Stimulated activated CD4-positive, alpha-beta T cell treated with anti-CD3 and anti-CD28 coated beads, Interleukin-12 subunit alpha, Interleukin-12 subunit beta, amount 100 ng/mL, for 48 hours (primary cell): ENCODE measurements at places on chromosomes 1 and 21.

- DNase-seq, result no peak
These were observed 67.5 kb upstream of the PRDX6 start for GRCh38 chr1:173409613-173410012.

DNA sequence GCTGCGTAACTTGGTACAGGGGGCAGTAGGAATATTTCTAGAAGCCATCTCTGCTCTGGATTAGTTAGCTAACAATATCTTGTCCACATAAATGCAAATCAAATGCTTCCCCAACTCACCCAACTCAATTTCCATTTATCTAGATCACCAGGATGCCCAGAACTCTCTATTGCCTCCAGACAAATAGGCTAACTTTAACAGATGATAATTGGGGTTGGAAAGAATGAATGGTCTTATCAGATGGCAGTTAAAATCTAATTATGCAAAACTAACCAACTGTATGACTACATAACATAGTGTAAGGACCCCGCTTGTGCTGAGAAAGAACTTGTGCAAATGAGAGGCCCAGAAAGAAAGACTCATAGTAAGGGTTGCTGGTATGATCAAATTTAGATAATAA, 1024.8 kb downstream of the PLA2G4A start:
- DNase-seq, result no peak

DNA sequence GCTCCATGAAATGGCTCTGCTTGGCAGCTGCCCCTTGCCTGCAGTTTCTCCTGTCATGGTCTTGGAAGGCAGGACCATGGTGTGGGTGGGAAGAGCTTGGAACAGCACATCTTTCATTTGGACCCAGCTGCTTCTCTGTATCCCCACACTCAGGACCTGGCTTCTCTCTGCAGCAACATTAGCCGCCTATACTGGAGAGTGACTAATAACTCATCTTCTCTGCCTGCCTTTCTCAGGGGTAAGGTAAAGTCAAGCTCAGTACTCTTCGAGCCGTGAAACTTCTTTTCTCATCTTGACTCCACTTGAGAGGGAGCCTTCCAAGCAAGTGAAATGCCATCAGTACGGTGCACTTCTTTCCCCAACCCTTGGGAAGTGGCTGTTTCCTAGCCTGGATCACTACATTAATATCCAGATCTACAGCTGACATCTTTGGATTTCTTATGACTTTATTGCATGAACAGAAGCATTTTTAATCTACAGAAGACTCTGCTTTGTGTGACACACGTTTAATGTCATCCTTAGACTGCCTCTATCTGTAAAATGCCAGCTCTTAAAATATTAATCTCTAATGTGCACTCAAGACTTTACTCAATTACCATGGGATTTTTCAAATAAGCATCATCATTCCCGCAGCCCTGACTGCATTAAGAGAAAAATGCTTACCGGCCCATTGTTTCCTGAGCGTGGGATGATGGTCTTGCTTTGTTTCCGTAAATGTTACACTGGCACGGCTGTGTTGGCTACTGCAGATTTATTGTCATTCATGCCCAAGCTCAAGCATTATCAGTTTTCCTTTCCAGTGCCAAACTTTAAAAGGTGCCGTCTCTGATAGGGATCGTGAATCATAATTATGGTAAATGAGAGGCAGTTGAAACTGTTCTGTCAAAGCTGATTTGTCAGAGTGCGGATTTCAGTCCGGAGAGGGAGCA, 242.9 kb downstream of the HHAT start:
- DNase-seq, result no peak

DNA sequence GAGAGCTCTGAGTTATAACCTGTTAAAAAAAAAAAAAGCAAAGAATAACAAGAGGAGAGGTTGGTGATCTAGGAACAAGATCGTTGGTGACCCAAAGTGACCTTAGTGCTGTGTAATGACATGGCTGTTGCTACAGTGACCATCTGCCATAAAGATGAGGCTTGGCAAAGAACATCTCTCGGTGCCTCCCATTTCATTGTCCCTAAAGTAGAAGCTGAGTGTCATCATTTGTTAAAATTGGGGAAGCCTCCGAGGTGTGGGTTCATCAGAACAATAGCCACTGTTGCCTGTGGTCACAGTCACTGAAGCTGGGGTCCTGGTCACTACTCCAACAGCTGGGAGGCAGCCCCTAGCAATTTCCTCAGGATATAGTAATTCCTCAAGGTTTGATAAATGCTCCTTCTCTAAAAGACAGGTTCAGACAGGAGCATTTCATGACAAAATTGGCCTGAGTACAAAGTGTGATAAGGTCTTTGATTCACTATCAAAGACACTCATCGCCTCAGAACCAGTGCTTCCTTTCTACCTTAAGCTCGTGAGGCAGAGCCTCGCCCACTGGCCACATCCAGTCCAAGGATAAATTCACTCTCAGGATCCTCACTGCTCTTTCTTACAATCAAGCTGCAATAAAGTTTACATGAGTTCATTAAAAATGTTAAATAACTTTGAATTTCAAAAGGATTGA, 81.9 kb upstream of the RGS2 start:
- DNase-seq, result no peak

DNA sequence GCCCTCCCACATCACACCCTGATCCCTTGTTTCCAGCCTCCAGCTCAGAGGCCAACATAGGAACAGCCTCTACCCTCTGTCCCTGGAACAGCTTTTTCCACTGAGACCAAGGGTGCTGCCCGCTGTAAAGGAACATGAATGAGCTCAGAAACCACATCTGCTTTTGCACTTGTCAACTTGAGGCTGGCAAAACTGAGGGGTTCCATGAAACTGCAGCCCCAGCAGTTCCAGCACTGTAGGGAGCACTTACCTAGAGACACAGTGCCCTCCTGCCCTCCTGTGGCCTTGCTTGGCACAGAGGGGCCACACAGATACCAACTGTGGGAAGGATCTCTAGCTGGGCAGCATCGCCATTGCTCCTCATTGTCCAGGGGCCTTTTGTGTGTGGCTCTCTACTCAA, 51.7 kb downstream of the ITPKB start:
- DNase-seq, result no peak

DNA sequence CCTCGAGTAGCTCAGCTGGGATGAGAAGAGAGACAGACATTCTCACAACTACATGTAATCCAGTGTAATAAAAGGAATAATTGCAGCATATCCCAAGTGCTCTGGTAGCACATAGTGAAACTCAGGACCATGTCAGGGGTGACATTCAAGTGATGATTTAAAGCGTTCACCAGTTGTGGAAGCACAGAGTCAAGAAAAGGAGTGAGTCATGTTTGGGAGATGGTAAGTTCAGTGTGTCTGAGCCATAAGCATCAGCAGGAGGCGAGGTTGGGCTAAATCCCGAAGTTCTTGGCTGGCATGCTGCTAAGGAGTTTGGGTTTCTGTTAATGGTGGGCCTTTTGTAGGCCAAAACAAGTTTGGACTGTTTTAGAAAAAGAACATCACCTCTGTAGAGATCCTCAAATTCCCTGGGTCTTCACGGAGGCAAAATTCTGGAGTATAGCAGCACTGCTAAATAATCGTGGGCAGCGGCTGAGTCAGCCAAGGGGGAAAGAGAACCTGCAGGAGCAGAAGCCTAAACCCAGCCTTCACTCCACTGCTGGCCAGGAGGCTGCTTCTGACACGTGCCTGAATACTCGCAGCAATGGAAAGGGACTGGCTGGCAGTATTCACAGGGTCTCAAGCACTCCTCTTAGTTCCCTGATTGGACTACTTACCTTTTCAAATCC, 7.2 kb upstream of the NHLH1 start:
- no peak for DNase-seq

DNA sequence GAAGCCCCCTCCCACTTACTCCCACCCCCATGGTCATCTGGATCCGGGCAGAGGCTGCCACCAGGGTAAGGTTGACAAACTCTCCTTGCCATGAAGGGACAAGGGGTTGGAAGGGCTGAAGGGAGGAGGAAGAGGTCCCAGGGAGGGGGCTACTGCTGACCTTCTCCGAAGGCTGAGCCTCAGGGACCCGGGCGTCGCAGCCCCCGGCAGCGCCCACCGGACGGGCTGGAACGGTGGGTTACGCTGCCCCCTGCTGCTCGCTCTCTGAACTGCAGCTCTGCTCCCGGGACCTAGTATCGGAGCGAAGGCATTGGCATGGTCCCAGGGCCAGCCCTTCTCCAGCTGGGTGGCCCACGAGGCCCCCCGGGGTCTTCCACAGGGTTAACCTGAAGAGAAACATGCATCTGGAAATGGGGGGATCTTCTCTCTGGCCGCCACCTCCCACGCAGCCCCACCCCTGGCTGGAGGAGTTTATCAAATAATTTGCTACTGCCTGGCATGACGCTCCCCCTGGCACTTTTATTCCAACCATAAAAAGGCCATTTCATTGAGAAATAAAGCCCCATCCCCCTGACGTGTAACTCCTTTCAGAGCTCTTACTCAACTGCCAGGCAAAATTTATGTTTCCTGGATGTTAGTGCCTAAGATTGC, 70.4 kb upstream of the TARDBP start:
- peak; percentile 42 for DNase-seq

- DNase-seq, result no peak
These were observed 7.7 kb upstream of the GNG4 start for GRCh38 chr1:235657269-235657668.

GRCh38 chr1:16443975-16444770, 3.6 kb downstream of the NECAP2 start:
- no peak for DNase-seq

- no peak for DNase-seq
These were observed 56.9 kb upstream of the IVNS1ABP start for GRCh38 chr1:185373813-185374529.

DNA sequence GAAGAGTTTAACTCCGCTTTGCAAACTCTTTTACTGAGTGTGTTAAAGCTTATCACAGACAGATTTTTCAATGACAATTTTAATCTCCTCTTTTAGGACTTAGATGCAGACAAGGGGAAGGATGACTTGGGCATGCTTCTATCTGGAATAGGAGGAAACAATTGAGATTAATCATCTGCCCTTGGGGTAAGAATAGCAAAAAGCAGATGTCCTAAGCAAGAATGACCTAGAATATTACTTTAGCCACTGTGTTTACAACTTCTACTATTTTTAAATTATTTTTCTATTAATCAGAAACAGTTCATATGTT, 569.0 kb upstream of the ADGRL2 start:
- no peak for DNase-seq

- no peak for DNase-seq
These were observed 168.6 kb upstream of the CAMK1G start for GRCh38 chr1:209414803-209415329.

DNA sequence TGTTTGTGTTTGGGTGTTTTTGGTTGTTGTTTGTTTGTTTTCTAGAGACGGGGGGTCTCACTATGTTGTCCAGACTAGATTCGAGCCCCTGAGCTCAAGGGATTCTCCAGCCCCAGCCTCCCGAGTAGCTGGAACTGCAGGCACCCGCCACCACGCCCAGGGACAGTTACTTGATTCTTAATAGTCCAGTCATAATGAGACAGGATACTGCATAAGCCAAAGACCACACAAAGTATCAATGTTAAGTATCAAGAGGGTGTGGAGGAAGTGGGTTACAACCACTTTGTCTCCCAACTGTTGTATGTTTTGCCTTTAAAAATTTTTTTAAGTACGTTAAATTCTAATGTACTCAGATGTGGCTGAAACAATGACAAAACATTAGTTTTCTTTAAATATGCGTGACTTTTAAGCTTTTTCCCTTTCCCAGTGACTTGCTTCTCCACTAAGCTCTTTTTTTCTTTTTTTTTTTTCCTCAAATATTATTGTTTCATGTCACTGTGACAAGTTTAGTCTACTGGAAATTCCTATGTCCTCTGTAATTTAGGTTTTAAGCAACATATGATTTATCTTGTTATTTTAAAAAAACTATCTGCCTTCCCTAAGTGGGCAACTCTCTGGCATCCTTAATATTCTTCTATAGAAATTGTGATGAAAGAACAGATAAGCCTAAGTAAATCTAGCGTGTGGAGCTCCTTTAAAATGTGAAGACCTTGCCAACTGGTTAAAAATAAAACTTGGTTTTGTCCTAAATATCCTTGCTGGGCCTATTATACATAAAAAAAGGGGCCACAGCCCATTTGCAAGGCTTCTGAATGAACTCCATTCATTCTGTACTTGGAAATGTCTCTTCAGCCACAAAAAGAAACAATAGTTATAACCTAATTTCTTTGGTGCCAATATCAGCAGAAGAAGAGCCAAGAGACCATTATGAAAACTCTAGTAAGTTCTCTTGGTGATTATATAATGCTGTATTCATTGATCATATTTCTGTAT, 56.2 kb upstream of the DPH5 start:
- DNase-seq, result peak; percentile 5

- no peak for DNase-seq
These were observed 20.6 kb upstream of the SLC45A3 start for GRCh38 chr1:205700865-205701401.

DNA sequence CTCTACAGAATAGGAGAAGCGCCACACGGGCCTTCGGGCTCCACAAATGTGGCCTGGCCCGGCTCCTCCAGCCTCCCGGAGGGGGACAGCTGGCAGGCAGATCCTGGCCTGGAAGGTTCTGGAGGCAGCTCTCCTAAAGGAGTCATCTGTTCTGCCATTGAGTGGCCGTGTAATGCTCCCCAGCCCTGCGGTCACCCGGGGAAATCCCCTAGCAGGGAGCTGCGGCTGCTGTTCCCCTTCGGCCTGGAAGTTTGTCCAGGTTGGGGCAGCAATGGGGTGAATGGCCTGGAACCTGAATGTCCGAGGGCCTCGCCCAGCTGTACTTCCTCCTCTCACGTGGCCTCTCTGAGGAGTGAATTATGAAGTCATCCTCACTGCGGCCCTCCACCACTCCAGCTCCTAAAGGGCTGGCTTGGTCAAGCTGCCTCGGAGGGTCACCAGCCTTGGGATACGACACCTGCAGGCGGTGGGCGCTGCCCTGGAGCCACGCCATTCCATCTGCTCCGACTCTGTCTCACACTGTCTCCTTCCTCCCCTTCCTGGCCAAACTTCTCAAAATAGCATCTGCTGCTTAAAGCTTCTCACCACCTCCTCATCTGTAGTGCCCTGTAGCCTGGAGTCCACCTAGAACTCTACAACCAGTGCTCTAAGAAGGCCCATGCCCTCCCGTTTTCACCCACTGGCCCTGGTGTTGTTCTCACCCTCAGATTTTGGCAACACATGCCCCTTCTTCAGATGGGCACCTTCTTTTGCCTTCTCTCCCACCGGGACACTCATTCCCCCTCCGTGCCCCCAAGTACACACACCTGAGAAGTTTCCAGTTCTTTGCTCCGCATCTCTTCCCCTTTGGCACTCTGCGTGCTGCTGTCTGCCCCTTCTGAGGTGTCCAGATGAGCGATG, 54.4 kb upstream of the TMPRSS2 start:
- no peak for DNase-seq
